Foreskin fibroblast (primary cell): ENCODE measurements at places on chromosomes 3 and 15.

GRCh38 chr15:49813625-49814024 is 192.8 kb downstream of the DTWD1 start:
- no peak for DNase-seq

- DNase-seq: no peak
These were observed 190.9 kb downstream of the NR2F2 start for GRCh38 chr15:96521386-96521785.

DNA sequence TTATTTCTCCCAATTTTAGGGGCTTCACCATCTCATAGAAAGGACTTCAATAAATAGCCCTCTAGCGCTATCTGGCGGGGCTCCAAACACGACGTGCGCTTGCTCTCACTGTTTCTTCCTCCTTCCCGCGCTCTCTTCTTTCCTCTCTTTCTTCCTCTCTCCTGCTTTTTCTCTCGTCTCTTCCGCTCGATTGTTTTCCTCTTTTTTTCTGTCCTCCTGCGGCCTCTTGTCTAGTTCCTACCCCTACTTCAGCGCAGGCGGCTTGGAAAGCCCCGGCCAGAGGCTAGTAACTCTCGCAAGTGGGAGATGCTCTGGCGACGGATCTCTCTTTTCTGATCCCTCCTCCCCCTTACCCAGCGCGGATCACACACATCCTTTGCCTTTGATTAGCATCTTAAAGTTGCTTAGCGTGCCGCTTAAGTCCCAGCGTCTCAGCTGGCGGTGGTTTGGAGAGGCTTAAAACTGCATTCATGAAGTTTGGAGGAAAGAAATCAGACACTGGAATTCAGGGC is 6.2 kb upstream of the MEIS2 start:
- DNase-seq: no peak

DNA sequence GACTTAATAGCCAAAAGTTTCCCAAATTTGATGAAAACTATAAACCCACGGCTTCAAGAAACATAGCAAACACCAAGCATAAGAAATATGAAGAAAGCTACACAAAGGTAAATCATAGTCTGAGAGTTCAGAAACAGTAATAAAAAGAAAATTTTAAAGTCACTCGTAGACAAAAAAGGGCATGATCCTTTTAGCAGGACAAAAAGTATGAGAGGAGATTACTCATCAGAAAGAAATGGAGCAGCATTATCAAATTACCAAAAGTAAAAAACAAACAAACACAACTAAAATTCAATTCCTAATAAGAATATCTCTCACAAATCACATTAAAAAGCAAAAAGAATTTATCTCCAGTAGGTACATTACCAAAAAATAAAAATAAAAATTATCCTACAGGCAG is 279.4 kb upstream of the UBE2E2 start:
- DNase-seq: peak; percentile 9

DNA sequence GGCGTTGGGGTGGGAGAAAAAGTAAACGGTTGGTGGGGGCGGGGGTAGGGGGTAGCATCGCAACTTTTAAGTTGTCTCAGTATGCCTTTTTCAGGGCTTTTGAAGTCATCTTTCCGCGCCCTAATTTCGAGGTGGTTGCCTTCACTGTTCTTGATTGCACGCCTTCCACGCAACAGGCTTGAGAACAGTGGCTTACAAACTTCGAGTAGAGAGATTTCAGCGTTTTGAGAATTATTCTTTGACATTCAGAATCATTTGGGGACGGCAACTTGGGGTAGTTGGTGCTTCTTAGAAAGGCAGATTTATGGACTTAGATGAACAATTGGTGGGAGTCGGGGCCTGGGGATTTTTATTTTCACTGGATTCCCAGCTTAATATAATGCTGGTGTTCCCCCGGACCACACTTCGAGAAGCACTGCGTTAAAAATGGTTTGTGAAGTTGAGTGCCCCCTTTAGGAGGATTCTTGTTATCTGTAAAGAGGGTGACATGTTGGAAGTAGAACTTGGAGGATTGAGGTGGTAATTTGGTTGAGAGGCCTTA is 880 bp downstream of the PPP4R2 start:
- peak; percentile 36 for DNase-seq

GRCh38 chr3:154151969-154152368 is 30.8 kb downstream of the ARHGEF26 start:
- peak; percentile 65 for DNase-seq
